ENCODE measurements at places on chromosomes 2 and 18. TPM values are rescaled to one million over a fixed set of nuclear protein-coding genes. Genes with fewer than 3 reads are reported as not detected.
A peak's percentile ranks its signal among the peaks of the same experiment; 100 is the strongest.

- no peak for DNase-seq
Measured at GRCh38 chr2:101706819-101707177, 9.3 kb downstream of the MAP4K4 start.

DNA sequence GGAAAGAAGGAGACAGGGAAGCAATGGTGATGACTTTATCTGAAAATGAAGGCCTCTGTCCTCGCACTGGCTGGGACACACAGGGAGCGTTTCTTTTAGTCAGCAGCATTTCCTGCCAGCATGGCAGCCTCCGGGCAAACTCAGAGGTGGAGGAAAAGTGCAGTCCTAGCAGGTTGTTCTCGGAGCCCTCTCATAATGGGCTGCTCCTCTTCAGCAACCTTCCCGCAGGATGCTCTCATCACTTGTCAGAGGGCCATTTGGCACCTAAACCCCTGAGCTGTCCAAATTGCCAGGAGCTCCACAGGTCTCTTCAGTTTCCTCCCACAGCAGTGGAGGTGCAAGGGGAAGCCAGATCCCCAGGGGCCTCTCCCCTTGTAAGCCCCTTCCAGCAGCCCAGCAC, 6.2 kb downstream of the STK39 start:
- no peak for DNase-seq

- DNase-seq: no peak
Measured at GRCh38 chr2:45889620-45890370, 238.3 kb downstream of the PRKCE start.

DNA sequence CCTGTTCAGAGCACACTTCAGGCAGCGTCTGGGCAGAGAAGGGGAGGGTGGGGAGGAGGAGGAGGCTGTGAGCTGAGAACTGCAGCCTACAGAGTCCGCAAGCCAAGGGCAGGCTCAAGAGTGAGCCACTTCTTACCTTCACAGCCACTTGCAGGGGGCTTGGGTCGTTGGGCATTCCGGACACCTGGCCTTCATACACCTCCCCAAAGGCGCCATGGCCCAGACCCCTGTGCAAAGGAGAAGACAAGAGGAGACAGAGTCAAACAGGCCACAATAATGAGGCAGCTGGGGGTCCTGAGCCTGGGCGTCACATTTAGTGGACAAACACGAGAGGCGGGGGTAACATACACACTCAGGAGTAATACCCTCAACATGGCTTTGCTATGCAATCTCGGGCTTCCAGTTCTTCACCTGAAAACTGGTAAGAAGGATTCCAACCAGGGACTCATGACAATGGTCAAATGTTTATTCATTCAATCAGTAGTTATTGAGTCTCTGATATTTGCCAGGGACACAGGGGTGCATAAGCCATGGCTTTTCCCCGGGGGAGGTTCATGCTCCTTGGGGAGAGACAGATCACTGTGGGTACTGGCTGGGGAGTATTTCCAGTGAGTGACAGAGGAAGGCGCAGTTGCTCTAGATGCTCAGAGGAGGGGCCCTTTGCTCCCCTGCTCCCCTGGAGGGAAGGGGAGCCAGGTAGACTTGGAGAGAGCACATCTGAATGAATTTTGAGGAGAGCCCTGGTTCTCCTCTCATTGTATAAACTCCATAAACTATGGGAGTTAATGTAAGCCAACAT, 107.4 kb downstream of the CLIP4 start:
- no peak for DNase-seq

DNA sequence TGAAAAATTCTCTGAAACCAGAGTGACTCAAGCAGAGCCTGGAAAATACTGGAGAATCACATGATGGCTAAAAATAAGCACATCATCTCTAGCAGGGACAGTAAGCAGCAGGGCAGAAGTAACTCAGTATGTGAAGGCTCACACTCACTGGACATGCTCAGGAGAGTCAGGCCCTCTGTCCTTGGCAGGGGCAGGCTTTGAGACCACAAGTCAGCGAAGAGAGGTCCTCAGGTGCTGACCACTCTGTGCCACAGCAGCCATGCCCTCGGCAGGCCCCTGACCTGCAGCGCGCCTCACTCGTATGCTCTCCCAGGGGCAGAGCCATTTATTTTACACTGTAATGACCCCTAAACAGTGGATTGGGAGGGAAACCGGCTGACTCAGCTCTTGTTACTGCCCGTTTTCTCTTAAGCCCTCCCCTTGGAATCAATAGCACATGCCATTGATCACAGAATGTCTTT, 76.8 kb downstream of the MAPRE2 start:
- no peak for DNase-seq

- DNase-seq: no peak
Measured at GRCh38 chr18:427005-427404, 73.5 kb downstream of the COLEC12 start.

- DNase-seq: no peak
Measured at GRCh38 chr2:217886091-217886490, 116.7 kb downstream of the TNS1 start.

DNA sequence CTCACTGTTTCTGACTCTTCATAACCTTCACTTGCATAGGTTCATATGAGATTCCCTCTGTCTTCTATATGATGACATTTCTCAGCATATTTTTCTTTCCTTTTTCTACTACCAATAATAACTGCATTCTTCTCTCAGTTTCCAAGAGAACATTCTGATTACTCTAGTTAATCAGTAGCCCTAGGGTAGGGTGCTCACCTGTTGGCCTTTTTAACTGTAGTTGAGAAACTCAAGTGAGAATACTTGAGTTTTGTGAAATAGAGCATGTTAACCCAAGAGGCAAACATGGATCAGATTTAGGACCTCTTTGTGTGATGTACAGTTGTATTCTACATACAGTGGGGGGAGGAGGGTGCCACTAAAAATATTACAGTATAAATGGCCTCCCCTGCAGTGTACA, 308.0 kb downstream of the CMPK2 start:
- DNase-seq: no peak

DNA sequence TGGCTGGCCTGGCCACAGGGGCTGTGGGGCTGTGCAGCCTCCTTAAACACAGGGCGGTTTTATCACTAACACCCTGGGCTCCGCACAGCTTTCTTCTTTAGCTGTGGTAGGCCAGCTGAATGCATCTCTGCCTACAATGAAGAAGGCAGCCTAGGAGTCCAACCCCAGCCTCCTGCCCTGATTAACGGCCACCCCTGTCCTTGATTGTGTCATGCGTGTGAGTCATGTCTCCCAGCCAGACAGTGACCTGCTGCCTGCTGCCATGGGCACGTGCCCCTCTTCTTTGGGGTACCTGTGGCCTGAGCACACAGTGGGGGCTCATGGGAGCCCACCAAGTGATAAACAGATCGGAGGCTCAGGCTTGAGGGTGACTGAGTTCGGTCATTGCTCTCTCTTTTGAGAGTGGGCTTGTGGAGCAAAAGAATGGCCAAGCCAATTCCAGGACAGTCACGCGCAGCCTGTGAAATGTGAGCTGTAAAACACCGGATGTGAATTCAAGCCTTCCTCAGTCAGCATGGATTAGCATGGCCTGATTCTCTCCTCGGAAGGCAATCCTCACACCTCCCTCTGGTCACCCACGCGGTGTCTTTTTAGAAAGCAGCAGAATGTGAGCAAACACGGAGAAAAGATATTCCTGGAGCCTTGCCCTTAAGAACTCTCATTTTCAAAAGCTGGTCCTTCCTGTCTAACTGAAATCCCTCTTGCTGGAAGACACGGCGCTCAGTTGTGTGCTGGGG, 144.1 kb downstream of the CELF4 start:
- DNase-seq: no peak

DNA sequence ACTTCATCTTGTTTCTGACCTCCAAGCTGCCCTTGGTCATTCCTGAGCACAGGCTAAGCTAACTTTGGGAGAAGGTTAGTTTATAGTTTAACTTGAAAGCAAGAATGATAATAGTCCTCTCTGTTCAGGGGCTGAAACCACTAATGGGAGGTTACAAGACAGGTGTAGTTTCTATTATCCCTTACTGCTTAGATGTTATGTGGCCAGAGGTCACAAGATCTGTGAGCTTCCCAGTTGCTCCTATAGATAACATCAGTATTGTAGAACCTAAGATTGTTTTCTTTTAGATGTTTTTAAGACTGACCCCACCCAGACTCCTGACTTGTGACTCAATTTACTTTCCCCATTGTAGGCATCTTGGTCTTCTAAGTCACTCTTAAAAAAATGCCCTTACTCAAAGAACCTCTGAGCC, 94.8 kb upstream of the LPIN2 start:
- no peak for DNase-seq

DNA sequence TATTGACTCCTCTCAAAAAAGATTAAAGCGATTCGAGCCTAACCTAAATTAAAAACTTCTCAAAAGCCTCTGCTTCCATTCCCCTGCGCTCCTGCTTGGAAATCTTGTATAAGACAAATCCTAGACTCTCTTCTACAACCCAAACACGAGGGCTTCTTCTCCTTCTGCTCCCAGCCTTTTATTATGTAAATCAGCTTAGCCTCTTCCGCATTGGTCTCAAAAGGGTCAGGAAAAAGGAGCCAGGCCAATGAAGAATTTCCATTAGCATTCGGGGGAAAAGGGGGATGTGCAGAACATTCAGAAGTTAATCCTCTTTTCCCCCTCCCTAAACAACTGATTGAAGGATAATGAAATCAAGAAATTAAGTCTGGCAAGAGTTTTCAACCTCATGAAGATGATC, 107.9 kb downstream of the FAM124B start:
- DNase-seq: no peak

DNA sequence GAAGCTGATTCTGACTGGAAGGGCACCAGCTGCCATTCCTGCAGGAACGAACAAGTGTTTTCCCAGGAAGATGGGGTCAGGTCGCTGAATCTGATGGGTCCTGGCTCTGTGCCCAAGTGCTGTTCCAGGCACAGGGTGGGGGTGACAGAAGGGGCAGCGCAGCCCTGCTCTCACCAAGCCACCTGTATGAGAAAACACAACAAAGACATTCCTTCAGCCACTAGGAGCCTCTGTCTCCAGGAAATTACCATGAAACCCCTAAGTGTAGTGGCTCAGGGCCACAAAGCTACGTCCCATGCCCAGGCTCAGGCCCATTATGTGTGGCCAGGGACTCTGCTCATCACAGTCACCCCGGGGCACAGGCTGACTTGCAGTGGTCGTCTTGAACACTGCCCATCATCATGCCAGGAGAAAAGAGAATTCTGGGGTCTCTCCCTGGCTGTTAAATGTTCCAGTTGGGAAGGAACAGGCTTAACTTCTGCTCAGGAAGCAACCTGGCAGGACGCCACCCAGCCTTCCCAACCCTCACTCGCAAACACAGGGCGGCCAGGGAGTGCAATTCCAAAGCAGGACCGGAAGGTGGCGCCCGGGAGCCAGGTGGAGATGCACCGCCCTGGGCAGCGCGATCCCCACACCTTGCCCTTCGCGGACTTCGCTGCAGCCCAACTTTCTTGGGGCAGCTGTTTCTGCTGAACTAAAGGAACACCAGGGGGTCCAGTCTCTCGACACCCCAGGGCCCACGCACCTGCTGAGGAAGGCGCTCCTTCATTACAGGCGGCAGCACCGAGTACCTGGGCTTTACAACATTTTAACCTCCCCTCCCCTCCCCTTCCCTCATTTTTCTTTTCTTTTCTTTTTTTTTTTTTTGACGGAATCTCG, 11.0 kb upstream of the SFTPB start:
- DNase-seq: peak; percentile 95

DNA sequence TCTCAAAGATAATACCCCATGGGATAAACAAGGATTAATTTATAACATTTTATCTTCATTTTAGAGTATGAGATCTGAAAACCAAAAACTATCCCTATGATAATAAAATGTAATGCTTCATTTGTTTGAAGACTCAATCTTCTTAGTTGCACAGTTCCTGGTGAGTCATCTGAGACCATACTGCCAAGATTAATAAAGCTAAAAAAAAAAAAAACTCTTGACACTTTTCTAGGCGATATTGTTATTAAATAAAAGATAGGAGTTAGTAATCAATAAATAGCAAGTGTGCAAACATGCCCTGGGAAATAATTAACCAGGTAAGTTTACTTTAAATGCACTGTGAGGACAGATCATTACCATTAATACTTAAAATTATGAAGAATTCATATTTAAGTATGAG, 83.9 kb downstream of the RPE start:
- no peak for DNase-seq

GRCh38 chr2:121804340-121804739, 48.9 kb downstream of the TSN start:
- no peak for DNase-seq

DNA sequence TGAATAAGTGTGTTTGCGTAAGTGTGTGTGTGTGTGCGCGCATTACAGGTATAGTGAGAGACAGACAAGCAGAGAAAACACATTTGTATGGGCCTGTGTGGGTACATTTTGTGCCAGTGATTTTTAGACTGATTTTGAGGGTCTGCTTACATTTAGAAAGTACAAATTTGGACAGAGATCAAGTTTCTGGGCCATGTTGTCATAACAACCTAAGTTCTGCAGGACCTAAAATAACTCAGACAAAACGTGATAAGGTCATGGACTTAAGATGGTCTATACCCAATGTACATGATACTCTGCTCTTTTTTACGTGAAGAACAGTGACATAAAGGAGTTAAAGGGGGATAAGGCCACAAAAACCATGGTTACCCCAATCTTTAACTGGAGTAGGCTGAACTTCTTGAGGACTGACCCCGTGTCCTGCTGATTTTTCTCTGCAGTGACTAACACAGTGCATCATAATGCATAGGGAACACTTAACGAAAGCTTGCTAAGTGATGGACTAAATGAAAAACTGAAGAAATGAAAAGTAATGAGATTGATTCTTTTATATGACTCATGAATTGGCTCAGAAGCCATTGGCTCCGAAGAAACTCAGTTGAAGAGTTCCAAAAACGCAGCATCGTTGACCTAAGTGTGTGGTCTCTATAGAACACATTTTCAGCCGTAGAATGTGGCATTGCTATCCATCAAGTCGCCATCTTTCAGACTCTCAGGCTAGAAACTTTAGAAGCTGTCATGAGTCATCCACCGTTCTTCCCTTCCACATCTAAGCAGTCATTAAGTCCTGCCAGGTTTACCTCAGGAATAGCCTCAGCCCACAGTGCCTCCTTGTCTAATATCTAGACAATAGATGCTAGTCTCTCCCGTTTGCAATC, 61.6 kb upstream of the NCOA1 start:
- DNase-seq: no peak

DNA sequence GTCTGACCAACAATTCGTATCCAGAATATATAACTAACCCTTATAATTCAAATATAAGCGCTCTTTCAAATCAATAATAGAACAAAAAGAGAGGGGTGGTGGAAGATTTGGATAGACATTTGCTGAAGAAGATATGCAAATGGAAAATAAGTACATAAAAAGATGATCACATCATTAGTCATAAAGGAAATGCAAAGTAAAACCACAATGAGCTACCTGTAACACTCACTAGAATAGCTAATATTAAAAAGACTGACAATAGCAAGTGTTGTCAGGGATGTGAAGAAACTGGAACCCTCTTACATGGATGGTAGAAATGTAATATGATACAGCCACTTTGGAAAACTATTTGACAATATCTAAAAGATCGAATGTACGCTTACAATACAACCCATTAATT, 84.9 kb upstream of the MRPS9 start:
- no peak for DNase-seq

GRCh38 chr2:207847807-207848544, 78.3 kb upstream of the FZD5 start:
- DNase-seq: no peak

LRRTM4 gene
- 7.1 TPM for total RNA-seq

DSEL gene
- total RNA-seq: 17.1 TPM

MAP3K19 gene
- total RNA-seq: not detected

CRYGD gene
- total RNA-seq: not detected

POTEC gene
- not detected for total RNA-seq

LIMS2 gene
- total RNA-seq: 95.7 TPM

PNO1 gene
- total RNA-seq: 28.5 TPM

MDH1B gene
- 1.5 TPM for total RNA-seq

ICA1L gene
- total RNA-seq: 70.2 TPM

POU3F3 gene
- total RNA-seq: not detected

Data from tibial nerve (tissue), 4 donors.